ENCODE measurements at places on chromosomes 5 and 9.

DNA sequence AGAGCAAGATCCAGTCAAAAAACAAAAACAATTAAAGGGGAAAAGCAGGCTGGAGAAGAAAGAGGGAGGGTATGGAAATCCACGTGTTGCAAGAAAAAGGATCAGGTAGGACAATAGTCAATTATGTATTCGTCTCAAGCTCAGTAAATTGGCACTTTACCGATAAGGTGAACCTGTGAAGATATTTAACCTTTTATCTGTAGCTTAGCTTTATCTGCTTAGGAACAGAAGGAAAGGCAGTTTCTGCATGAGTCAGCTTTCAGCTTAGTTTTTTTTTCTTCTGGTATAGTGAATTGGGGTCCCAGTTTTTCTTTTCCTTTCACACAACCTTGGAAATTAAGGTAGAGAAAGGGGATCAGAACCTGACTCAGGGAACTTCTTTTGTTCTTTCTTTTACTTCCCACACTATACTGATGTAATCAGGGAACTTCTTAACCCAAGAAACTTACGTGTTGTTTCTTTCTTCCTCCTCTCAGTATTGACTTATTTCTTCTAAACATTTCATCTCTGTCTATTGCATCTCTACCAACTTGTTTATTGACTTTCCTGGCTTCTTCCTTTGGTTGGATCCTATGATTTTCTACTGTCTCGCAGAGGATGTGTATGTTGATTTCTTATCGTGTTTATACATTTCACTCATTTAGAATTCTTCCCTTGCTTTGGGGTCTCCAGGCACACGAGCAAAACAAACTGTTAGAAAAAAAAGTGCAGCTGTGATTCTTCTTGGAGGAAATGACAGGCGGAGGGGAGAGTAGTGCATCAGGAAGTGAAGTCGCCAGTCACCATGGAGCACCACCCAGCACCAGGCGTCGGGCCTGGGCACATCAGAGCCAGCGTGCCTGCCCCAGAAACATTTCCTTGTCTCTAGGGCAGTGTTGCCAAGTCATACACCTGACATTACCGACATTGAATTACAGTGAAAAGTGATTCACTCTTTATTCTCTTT, 123.0 kb upstream of the LHFPL2 start:
- no peak for DNase-seq

GRCh38 chr9:83431101-83432060, 106.8 kb downstream of the FRMD3 start:
- no peak for DNase-seq

GRCh38 chr5:142701673-142702311, 15.9 kb upstream of the FGF1 start:
- no peak for DNase-seq

DNA sequence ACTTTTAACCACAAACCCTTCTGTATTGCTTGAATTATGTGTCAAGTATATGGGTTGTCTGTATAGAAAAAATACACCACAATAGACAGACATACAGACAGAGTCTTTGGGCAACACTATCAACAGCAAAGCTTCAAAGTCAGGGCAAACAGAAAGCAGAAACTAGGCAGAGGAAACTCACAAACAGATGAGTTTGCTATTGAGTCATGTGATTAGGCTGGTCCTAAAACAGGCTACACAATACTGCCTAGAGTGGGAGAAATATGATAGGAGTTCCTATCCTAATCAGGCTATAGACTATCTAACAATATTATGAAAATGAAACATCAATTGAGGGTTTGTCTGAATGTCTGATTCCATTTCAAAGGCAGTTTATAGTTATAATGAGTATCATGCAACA, 156.4 kb downstream of the EDIL3 start:
- no peak for DNase-seq

DNA sequence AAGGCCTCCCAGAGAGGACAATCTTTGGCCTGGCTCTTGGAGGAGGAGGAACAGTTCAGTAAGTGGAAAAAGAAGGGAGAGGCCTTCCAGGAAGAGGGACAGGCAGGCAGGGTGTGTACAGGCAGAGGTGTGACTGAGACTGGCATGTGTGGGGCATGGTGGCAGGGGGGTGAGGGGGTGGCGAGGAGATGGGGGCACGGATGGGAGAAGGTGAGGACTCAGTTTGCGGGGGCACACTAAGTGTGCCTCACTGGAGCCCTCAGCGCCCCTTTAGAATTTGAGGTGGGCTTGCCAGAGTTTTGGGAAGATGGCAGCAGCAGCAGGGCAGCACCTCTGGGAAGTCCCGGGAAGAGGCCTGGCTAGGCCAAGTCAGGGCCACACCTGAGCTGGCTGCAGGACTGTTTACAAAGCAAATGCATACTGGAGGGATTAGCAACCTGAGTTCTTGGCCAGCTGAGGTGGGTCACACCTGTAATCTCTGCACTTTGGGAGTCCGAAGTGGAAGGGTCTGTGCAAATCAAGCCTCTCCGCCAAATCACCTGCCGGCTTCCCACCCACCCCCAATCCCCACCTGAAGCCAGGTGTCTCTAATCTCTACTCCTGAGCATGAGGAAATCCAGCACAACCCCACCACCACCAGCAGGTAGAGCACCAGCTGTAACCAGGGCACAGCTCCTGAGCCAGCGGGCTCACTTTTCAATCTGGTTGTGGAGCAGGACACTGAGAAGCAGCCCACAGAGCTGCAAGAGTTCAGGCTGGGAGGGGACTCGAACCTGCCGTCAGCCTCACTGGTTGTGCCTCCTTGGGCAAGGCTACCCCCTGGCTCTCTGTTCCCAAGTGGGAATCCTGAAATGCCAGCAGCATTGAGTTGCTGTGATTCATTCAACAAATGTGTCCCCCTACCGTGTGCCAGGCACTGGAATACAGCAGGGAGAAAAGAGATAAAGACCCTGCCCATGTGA, 10.2 kb upstream of the GABRP start:
- no peak for DNase-seq
